ENCODE measurements at places on chromosomes 2 and 18.

DNA sequence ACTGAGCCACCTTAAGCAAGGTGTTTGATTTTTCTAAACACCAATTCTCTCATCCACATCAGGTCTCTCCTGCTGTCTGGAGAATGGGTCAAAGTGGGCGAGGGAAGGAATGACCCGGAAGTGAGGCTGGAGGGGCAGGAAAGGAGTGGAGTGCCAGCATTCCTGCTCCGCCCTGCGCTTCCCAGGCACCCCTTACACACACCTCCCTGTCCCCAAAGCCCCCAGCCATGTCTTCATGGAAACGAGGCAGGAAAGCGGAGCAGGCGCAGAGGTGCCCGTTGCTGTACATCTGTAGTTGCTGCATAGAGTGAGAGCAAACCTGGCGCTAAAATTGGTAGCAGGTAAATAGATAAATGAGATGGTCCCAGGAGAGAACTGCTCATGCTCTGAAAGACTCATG, 27.2 kb upstream of the NT5DC4 start:
- no peak for DNase-seq

DNA sequence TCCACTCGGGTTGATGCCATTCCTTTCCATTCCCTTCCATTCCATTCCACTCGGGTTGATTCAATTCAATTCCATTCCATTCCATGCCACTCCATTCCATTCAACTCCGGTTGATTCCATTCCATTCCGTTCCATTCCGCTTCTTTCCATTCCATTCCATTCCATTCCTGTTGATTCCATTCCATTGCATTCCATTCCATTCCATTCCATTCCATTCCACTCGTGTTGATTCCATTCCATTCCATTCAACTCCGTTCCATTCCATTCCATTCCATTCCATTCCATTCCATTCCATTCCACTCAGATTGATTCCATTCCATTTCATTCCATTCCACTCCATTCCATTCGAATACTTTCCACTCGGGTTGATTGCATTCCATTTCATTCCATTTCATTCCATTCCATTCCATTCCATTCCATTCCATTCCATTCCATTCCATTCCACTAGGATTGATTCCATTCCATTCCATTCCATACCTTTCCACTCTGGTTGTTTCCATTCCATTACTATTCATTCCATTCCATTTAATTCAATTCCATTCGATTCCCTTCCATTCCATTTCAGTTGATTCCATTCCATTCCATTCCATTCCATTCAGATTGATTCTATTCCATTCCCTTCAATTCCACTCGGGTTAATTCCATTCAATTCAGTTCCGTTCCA, 1141.8 kb downstream of the RPIA start:
- DNase-seq, result no peak

- DNase-seq, result no peak
These were observed 27.9 kb downstream of the EPG5 start for GRCh38 chr18:45939236-45939635.

- DNase-seq, result no peak
These were observed 2.8 kb downstream of the TEX51 start for GRCh38 chr2:126901459-126901858.

DNA sequence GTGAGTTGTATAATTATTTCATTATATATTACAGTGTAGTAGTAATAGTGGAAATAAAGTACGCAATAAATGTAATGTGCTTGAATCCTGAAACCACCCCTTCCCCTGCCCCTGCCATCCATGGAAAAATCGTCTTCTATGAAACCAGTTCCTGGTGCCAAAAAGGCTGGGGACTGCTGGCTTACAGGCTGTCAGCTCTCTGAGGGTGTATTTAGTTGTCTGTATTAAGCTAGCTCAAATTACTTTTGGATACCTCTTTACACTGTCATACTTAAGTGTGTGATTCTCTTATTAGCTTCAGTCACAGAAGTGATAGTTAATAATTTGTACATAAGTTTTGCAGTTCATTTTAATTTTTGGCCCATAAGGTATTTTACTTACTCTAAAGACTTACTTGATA, 29.6 kb downstream of the LCLAT1 start:
- DNase-seq, result no peak

DNA sequence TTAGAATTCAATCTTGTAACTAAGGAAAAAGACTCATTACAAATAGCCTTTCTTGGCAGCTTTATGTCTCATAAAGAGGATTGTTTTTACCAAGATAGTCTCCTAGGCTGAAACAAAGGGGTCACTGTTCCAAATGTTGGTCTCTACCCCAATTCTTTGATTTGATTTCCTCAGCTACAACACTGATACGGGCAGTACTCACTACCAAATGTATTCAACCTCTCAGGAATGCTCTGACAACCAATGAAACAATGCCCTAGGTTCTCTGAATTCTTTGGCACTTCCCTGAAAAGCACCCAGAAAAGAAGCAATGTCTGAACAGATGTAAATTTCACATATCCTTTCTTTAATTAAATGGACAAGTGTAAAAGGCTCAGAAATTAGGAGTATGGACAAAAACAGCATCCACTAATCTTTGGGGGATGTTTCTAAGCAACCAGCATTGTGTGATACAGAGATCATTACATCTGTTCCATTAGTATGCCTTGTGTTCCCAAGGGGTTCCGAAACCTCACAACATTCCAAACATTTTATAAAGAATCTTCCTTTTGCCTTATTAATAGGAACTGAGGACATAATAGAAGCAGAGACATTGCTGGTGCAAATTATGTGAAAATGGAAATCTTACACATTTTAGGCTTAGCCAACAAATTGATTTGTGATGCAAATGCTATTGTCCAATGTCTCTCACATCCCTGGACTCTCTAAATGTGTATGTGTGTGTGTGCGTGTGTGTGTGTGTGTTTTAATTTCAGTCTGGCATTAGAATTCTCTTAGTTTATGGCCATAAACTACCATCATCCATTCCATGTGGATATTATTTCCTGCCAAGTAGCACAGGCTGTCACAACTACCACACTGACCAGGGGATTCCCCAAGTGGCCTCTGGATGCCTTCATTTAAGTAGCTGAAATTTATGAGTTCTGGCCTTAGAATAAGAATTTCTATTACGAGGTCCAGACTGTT, 276.0 kb downstream of the MTX2 start:
- DNase-seq, result no peak

GRCh38 chr2:82508702-82509101, 1950.4 kb downstream of the SUCLG1 start:
- DNase-seq, result no peak

- no peak for DNase-seq
These were observed 98.6 kb downstream of the CAPN13 start for GRCh38 chr2:30708491-30709290.

- DNase-seq, result no peak
These were observed 71.9 kb downstream of the ADD2 start for GRCh38 chr2:70696142-70696541.

- DNase-seq, result no peak
These were observed 12.9 kb upstream of the MGAT4A start for GRCh38 chr2:98743835-98744234.

- no peak for DNase-seq
These were observed 393.3 kb upstream of the HNRNPA3 start for GRCh38 chr2:176819306-176819705.

- DNase-seq, result no peak
These were observed 101.6 kb upstream of the RIOK3 start for GRCh38 chr18:23351521-23351920.

GRCh38 chr2:241015439-241015838, 17.0 kb downstream of the SNED1 start:
- no peak for DNase-seq

DNA sequence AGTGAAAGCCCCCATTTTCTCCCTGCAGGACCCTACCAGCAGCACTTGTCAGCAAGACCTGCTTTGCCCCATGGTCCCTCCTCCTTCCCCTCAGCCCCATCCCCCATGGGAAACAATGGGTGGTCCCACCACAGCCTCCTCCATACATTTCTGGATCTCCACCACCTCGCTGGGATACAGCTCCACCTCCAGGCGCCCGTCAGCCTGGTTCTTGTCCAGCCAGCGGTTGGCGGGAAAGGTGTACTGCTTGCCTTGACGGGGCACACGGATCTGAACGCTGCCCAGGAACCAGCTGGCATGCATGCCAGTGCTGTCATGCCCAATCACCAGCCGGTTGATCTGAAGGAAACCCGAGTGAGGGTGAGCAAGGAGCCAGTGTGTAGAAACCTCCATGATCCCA, 90.9 kb downstream of the LOXHD1 start:
- no peak for DNase-seq

DNA sequence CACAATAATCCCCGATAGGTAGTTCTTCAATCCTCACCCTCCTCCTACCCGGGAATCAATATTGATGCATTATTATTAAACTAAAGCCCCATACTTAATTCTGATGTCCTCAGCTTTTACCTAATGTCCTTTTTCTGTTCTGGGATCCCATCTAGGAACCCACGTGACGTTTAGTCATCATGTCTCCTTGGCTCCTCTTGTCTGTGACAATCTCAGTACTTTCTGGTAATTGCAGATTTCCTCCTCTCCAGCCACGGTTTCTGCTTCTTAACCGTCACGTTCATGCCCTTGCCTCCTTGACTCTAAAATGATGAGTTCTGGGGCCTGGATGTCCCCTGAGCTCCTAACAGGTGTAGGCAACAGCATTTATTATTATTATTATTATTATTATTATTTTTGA, 2.9 kb upstream of the DGKD start:
- DNase-seq, result no peak

DNA sequence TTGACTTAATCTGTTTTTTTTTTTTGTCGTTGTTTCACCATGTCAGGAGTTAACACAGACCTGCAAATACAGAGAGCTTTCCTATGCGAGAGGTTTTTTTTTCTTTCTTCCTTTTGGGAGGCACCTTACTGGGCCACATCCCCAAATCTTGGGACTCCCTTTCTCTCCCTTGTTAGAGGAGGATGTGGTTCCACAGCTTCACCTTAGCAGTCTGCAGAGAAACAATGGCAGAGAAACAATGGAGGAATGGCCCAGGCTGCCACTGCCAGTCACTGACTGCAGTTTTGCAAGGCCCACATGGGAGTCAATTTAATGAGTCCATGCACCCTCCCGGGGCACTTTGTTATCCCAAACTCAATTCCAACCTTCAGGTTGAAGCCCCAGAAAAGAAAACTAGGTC, 20.8 kb upstream of the PDK1 start:
- no peak for DNase-seq

DNA sequence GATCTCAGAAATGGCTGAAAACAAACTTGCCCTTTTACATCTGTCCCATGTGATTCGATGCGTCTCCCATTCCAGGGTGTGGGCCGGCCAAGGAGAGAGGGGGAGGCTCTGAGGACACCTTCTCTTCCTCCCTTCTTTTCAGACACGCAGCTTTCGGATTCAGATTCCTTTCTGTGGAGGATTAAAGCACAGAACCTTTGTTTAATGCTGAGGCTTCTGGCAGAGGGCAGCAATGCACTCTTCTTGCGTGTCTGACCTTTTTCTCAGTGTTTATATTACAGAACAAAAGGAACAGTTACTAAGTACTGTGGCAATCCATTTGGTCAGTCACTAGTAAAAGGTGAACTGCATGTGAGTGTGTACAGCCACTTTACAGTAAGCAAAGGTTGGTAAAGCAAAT, 268.9 kb upstream of the CCDC68 start:
- DNase-seq, result no peak

GRCh38 chr2:19799881-19800780, 101.7 kb downstream of the TTC32 start:
- no peak for DNase-seq

DNA sequence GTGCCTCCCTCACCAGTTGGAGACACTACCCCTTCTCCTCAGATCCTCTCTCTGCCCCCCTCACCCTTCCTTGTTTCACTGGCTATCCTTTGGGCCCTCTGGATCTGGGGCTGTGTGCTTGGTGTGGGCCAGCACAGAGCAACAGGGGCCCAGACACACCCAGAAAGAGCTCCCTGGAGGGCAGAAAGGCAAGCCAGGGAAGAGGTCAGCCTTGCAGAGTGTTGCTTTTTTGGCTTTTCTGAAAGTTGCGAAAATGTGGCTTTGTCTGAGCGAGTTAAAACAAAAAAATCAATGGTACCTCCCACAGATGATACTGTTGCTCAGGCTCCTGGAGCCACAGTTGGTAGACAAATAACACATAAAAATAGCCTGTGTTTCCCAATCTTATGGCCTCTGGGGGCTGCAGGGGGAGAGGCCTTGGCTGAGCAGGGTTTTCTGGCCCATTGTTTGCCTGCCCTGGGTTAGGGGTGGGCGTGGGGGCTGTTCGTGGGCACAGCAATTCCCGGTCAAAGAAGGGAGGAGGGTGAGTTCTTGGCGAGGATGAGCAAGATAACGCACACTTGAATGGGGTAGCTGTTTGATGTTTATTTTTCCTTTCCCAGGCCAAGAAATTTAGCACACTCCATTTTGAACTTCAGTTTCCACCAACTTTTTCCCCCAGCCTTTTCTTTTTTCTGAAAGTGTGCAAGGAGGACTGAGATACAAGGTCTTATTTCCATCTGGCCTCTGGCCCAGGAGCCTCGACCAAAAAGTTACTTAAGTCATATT, 167.0 kb upstream of the HAAO start:
- no peak for DNase-seq

Data from stimulated activated CD8-positive, alpha-beta memory T cell treated with anti-CD3 and anti-CD28 coated beads, Interleukin-4, amount 100 ng/mL, for 4 hours (primary cell).